ENCODE measurements at places on chromosomes 1 and 21.
A peak's percentile ranks its signal among the peaks of the same experiment; 100 is the strongest.

DNA sequence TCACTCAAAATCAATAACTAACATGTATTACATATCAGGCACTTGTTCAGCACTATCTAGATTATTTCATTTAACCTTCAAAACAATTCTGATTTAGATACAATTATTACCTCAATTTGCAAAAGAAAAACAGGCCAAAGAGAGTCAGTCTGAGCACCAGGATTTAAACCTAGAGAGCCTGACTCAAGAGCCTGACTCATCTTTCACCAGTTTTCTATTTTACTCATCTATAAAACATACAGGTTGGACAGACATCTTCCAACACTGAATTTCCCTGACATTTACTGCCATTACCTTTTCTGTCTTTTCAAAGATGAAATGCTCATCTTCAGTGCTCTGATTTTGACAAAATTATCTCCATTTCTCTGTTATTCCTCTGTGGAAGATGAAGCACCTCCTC is 116.5 kb downstream of the MRPL39 start:
- no peak for DNase-seq

DNA sequence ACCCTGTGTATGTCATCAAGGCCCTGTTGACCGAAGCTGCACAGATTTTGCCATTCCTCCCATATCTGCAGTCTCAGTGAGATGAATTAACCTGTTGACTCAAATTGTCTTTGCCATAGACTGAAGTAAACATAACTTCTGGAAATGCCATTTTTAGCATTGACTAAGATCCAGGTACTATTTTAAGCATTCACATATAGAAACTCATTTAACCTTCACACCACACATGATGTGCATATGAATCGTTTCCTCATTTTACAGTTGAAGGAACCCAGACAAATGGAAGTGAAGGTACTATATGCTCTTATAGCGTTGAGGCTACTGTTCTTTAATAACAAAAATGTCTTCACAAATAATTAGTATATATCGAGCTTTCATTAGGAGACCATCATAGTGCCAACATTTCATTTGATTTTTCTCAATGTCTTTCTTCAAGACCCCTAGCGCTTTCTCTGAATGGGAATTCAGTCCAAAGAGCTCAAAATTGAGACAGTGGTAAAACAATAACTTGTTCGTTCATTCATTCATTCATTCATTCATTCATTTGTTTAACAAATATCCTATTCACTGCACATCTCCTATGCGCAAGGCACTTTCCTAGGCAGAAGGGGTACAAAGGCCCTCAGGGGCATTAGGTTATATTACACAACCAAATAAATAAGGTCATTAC is 444.7 kb downstream of the ADGRL2 start:
- DNase-seq, result no peak

- DNase-seq, result no peak
Measured at GRCh38 chr1:209030454-209031167, 552.9 kb upstream of the CAMK1G start.

GRCh38 chr1:47629201-47629600 is 191.4 kb downstream of the FOXD2 start:
- DNase-seq, result no peak

- DNase-seq, result peak; percentile 90
Measured at GRCh38 chr1:225653463-225654276, 747 bp upstream of the ENAH start.

GRCh38 chr1:38962113-38962512 is 20.5 kb upstream of the RHBDL2 start:
- DNase-seq, result peak; percentile 42

GRCh38 chr1:12166834-12167492 is at the start of gene TNFRSF1B:
TSS of gene TNFRSF1B (plus strand) at chr1:12166991. CDS start at chr1:12167092, 101 bp downstream.
- DNase-seq, result peak; percentile 77

- DNase-seq, result peak; percentile 51
Measured at GRCh38 chr1:204544321-204544720, 28.1 kb downstream of the MDM4 start.

GRCh38 chr1:214880956-214881355 is 201.6 kb upstream of the KCNK2 start:
- no peak for DNase-seq

- DNase-seq, result no peak
Measured at GRCh38 chr1:218848009-218848408, 325.7 kb upstream of the LYPLAL1 start.

DNA sequence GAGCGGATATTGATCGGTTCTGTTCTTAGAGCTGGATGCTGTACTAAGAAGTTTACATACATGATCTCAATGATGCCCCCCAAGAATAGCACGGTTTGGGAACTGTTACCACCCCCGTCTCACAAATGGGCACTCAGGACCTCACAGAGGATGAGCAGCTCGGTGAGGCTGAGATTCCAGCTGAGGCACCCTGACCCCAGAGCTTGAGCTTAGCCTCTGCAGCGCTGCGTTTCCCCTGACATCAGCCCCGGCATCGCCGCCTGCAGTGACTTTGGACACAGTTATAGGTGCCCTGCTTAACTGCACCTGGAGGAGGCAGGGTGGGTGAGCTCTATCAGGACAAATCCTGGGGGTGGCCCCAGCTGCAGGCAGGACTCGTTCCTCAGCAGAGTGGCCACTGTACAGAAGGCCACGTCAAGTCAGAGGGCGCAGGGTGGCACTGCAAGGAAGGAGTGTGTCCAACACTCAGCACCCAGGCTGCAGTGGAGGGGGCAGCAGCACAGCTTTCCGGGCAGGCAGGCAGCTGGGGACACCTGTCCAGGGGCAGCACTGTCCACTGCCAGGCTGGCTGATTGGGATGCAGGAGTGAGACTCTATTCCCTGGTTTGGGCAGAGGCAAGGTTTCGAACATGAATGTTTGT is 65.8 kb upstream of the ABCG1 start:
- DNase-seq, result no peak

- peak; percentile 74 for DNase-seq
Measured at GRCh38 chr1:30083800-30084464, 639.5 kb downstream of the MATN1 start.

DNA sequence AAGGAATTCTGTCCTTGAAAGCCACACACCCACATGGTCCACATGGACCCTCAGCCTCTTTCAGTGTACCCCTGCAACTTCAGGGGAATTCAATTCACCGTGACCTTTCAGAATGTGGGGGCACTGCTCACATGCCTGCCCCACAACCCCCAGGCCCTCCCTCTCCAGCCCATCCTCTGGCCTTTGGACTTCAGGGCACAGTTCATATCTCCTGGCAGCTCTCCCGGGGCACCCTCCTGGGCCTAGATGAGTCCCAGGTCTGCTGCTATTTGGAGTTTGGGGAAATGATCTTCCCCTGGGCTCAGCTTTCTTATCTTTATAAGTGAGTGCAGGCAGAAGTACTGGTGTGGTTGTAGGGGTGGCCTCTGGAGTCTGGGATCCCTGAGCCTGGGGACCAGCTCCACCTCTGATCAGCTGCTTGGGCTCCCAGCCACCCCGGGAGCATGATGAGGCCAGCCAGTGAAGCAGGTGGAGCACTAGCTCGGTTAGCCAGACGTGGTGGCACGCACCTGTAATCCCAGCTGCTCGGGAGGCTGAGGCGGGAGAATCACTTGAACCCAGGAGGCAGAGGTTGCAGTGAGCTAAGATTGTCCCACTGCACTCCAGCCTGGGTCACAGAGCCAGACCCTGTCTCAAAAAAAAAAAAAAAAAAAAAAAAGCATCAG is 15.8 kb downstream of the C1orf167 start:
- DNase-seq, result no peak

GRCh38 chr1:48214820-48215219 is 7.7 kb upstream of the SLC5A9 start:
- DNase-seq, result no peak

- no peak for DNase-seq
Measured at GRCh38 chr1:33317946-33318345, 3.0 kb downstream of the A3GALT2 start.

GRCh38 chr1:154404511-154404931 is 622 bp upstream of the IL6R start:
- no peak for DNase-seq

Measured in adipocyte (in vitro differentiated cells).